OCI-LY7 (cell line): ENCODE measurements at places on chromosomes 5 and 9. TPM values are rescaled to one million over a fixed set of nuclear protein-coding genes. Genes with fewer than 3 reads are reported as not detected.

SLC24A2 gene
- not detected in 2 replicates for total RNA-seq

NPDC1 gene
- total RNA-seq, result 0.38 and 0.39 TPM in 2 replicates

DNA sequence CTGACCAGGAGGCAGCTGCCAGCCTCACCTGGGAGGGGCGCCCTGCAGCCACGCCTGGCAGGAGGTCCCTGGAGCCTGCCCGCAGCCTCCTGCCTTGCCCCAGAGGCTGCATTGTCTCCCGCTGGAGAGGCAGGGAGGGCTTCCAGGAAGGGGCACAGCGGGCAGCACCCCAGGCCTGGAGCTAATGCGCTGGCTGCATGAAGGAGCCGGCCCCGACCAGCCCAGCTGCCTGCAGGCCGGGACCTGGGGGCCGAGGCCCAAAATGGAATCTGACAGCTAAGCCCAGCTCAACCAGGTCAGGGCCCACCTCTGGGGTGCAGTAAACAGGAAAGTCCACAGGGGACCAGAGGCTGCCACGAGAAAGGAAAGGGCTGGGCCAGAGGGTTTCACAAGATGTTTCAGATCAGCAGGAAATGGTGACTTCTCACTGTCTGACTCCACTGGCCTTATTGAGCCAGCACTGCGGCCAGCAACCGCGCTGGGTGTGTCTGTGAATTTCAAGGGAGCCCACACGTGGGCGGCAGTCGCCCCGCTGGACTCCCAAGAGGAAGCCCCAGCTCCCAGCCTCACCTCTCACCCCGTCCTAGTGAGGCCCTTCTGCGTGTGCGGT lies 18.6 kb upstream of the NOTCH1 start:
- no peak for DNase-seq

DNA sequence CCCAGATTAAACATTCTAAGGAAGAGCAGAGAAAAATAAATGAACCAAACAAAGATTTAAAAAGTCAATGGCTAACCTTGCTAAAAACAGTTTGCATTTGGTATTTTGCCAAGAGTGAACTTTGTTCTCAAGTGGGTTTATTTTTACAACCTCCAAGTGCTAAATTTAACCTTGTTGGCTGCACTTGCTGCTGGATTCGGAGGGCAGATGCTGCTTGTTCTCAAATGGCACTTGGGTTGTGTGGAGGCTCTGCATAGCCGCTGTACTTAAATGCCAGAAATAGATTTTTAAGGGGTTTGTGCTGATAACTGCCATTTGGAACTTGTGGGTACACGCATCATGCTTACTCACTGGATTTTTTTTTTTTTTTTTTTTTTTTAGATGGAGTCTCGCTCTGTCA lies 13.3 kb upstream of the SPATA24 start:
- no peak for DNase-seq

GRCh38 chr5:148928141-148928540 lies 101.7 kb downstream of the ADRB2 start:
- DNase-seq, result no peak

GRCh38 chr5:90632791-90633190 lies 74.2 kb downstream of the ADGRV1 start:
- DNase-seq, result no peak
